Right kidney (tissue), 9 donors: ENCODE measurements at places on chromosomes 3 and 15.
A peak's percentile ranks its signal among the peaks of the same experiment; 100 is the strongest.

DNA sequence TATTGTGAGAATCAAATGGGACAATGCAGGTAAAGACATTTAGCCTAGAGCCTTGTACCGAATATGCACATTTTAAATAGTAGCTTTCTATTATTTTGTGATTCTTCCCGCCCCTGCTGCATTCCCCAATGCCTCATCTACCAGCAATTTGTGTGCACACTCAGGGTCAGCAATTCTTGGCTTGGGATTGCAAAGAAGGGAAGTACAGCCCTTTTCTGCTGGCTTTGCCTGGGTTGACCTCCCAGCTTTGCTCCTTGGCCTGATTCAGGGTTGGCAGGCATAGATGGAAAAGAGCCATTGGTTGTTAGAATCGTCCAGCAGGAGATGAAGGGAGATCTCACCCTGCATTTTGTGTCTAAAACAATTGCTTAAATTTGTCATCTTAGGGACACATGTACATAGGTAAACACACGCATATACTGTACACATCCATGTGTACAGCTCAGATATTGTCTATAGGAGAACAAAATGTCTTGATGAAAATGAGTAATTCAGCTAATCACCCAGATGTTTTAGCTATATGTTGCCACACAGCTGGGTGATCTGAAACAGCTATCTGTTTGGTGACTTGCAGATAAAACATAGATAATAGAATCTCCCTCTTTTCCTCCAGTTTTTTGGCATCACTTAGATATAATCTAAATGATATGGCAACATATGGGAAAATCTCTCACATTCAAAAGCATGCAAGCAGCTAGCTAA is 340.9 kb upstream of the TBL1XR1 start:
- no peak for DNase-seq

DNA sequence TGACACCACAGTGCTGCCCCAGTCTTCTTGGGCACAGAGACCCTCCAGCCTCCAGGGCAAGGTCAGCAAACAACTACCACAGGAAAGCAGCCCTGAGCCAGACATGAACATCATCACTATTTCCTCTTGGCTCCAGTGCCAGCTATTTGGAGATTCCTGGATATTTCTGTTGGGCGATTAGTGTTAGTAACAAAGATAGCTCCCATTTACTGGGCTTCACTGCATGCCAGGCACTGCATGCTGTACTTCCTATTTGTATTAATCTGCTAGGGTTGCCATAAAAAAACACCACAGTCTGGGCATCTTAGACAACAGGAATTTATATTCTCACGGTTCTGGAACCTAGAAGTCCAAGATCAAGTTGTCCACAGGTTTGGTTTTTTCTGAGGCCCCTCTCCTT is 255.1 kb upstream of the STT3B start:
- no peak for DNase-seq

DNA sequence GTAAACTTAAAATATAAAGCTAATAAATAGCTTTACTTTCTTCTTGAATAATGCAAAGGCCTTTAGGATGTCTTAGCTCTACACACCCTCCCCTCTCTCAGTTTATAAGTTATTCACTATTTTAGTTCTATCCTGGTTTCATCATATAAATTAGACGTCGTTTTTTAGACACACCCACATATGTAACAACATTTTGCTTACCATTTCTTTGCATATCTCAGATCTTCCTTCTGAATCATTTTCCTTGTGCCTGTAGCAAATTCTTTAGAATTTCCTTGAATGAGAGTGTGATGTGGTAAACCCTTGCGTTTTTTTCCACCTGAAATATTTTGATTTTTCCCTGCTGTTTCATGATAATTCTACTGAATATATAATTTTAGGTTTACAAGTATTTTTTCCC is 2.5 kb upstream of the DAZL start:
- DNase-seq = no peak

- DNase-seq = peak; percentile 90
Observed at GRCh38 chr3:112333381-112334317, 693 bp downstream of the CD200 start.

DNA sequence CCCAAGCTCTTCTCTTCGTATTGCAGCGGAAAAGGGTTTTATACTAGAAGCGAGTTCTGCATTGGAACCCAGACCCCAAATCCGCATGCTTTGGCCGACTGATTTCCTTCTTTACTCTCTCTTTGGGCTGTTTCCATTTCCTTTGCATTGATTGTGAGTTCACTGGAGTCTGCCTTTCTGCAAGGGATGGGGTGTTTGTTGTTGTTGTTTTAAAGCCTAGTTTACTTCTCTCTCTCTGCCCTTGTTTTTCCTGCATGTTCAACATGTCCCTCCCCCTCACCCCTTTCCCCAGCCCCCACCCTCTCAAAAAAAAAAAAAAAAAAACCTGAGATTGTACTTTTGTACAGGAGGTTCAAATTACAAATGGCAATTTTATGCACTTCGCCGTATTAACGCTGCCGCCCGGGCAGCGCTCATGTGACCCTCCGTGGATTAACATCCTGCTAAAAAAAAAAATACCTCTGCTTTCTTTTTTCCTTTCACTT is 2.2 kb downstream of the NR2F2 start:
- DNase-seq = no peak

DNA sequence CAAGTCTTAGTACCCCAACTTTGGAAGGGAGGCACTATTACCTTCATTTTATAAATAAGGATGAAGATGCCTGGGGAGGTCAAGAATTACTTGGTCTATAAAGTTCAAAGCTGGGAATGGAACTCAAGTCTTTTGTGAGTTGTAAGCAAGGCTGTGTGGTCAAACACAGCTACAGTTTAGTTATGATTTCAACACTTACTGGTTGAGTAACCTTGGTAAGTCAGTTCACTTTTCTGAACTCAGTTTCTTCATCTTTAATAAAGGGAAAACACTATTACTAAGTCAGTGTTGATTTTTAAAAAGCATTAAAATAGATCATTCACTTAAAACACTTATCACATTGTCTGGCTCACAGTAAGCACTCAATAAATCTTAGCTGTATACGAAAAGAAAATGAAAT is 200.4 kb upstream of the ADAMTS9 start:
- DNase-seq = no peak

GRCh38 chr15:80777137-80777536 is 2.0 kb upstream of the CEMIP start:
- DNase-seq = no peak

DNA sequence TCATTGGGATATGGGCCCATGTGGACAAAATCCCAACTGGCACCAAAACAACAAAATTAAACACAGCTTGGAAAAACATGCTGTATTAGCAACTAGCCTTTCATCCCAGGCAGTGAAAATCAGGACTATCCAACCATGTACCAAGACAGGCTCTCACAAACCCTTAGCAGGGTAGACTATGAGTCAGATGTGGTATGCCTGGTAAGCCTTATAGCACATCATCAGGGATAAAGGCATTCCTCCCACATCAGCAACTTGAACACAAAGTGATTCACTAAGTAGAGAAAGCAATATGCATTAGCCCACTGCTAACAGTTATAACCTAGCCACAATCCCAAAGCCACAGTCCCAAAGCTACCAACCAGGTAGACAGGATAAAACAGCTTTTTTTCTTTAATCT is 8.0 kb downstream of the CEP152 start:
- no peak for DNase-seq

DNA sequence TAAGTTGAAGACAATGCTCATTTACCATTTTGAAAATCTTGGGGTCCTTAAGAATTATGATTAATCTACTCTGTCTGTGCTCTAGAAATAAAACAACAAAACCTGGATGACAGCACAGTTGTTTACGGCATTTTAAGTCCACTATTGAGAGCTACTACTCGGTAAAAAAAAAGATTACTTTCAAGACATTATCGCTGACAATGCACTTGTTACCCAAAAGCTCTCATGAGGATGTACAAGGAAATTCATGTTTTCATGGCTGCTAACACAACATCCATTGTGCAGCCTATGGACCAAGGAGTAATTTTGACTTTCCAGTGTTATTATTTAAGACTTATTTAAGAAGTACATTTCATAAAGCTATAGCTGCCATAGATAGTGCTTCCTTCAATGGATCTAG is 221.3 kb downstream of the GRM7 start:
- no peak for DNase-seq

GRCh38 chr3:34268032-34268709 is 469.7 kb downstream of the PDCD6IP start:
- no peak for DNase-seq

DNA sequence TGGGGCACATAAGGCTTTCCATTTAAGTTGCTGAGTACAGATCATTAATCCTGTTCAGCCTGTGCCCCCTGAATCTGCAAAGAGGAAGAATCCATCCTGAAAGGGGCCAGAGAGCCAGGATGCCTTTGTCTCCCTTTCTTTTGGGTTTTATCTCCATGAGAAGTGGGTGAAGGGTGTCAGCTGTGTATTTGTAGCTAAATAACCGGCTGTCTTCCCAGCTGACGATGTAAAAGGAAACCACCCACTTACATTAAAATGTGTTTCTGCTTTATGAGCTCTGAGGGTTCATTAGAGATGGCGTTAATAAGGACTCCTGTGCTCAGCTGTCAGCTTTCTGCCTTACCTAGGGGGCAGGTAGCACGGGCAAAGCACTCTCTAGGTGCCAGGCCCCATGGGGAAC is 83.4 kb downstream of the SLCO3A1 start:
- no peak for DNase-seq

DNA sequence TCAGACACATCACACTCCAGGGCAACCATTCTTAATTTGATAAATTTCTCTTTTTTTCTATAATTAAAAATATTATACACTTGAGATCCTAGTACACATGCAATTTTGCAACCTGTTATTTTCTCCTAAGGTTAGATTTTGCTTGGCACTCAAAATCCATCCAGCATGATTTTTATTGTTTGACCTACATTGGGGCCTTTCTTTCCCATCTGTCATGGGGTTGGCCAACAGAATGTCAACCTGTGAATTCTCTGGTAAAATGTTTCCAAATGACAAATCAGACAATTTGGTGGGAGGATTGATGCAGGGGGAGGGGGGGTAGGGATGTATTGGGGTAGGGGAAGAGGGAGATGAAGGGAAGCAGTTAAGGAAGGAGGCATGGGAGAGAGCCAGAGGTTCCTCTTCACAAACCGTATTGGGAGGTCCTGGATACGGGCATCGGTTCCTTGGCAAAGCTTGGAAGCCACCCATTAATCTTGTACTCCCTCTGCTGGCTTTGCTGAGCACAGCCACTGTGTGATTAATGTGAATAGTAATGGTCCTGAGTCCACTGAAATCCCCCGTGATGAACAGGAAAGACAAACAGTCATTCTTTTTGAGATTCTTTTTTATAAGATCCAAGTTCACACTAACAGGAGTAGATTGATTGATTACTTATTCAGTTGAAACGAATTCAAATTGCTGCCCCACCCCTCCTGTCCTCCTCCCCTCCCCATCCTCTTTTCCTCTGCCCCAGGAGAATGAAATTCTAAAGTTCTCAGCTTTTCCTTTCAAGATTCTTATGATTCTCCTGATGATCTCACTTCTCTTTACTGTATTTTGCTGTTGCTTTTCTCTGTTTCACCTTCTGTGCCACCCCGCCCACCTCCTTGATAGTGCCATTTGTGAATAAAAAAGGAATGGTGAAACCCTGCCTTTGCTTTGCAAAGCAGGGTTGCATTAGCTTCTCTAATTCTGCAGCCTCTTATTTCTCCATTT is 82.2 kb upstream of the SLC25A26 start:
- no peak for DNase-seq

- no peak for DNase-seq
Observed at GRCh38 chr3:131630097-131630496, 127.3 kb upstream of the MRPL3 start.

GRCh38 chr15:63599401-63600000 is 2.3 kb downstream of the FBXL22 start:
- DNase-seq = peak; percentile 62

- no peak for DNase-seq
Observed at GRCh38 chr15:89870006-89870405, 23.8 kb downstream of the AP3S2 start.

DNA sequence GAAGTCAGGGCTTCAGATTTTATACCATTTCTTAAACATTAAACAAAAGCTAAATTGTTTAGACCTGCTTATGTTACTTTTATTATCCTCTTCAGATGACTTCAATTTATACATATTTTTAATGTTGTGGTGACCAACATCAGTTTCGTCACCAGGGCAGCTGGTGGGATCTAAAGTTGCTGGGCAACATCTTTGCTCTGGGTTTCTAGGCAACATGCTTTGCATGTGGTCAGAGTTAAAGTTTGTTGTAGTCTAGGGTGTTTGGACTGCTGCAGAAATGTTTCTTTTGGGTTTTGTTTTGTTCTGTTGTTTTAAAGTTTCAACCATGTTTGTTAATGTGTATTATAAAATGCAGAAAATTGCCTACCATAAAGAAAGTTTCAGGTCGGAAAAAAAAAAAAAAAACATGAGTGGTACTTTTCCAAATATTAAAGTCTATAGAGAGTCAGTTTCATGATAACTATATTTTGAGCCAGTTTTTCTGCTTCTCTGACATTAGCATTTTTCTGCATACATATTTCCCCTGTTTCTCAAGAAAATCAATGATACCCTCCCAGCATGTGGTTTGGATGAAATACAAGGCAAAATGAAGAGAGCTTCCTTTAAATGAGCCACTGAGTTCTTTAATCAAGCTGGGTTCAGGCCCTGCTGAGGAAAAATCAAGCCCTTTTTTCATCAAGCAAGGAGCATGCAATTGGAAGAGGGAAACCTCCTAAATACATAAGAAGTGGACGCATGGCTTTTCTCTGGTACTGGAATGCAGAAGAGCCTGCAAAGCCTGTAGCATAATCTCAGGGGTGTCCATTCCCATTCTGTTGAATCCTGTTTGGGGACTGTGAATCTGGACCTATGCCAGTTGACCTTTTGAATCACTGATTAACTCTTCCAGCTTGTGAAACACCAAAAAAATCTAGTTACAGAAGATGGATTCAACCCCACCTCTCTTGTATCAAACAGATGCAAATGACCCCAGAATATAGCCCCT is 35.0 kb upstream of the VGLL3 start:
- DNase-seq = no peak

DNA sequence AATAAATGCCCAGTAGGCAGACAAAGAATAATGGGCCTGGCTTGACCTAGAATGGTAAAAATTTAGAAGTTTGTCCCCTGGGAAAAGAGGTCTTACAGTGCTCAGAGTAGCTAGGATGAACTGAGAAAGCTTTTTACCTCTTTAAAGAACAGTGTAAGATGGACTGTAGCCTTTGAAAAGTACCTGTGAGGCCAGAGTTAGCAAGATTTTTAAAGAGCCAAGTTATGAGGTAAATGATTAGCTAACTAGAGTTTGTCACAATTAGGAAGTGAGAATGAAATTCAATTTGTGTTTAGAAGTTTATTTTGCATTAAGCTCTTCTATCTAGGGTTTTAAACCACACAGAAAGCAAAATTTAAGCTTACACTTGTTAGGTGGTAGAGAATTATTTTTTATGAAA is 480.9 kb downstream of the ZIC1 start:
- no peak for DNase-seq

DNA sequence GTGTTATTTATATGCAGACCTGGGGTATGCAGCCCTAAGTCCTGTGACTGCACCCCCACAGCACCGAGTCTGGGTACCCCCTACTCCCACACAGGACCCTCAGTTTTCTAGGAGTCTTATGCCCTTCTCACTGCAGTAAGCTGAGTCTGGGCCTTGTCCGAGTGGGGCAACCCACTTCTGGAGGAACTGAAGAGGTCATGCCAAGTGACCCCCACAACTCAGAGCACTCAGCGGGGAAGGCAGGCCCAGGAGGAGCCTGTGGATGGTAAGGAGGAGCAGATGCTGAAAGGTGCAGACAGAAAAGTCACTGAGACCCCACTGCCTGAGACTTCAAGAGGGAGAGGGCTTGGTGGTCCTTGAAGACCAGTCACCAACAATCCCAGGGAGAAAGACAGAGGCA is 56.1 kb upstream of the FGD5 start:
- no peak for DNase-seq
